ENCODE measurements at places on chromosomes 16 and 17.

- DNase-seq = no peak
Measured at GRCh38 chr17:60149691-60150582, at the start of gene CA4. Gene CA4, plus strand, starts transcription at chr17:60149973. Its CDS starts 62 bp downstream, at chr17:60150035.

DNA sequence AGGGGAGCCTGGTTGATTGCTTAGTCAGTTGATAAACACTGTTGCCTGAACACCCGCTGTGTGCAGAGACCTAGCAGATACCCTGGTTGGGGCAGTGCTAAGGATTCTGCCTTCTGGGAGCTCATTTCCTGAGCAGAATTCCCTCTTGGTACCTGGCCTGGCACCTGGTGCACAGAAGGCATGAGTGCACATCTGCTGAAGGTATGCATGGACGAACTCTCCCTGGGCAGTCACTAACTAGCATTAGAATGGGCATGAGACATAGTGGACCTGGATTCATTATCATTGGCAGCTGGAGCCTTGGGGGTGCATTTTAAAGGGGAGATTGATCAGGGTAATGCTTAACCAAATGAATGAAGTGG lies 13.1 kb downstream of the ADCY7 start:
- no peak for DNase-seq

DNA sequence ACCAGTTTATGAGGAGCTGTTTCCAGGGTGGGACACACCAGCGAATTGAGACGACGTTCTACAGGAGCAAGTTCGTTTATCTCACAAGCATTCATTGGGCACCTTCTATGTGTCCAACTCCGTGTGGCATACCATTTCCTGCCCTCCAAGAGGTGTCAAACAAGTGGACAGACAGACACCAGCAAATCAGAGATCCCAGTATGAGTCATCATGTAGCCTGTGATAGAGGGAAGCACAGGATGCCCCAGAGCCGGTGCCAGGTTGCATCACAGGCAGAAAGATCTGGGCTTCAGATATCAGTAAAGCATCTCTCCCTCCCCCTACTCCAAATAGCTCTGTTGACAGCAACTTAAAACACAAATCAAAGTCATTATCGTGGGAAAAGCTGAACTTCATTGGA lies 31.8 kb upstream of the MAF start:
- DNase-seq = no peak

DNA sequence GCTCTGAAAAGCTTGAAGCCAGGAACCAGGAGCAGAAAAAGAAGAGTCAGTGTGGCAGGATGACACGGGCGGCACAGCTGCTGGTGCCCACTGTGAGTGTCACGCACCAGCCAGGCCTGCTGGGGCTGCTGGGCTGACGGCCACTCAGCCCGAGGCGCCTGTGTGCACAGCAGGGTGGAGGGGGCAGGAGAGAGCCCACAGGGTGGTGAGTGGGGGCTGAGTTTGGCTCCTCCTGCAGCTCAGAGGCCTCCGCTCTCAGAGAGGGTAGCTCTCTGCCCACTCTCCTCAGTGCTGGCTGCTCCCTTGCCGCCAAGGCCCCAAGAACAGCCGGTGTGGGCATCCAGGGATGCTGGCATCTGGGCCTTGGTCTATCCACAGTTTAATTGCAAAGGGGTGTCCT lies 59.6 kb downstream of the GSG1L start:
- no peak for DNase-seq

GRCh38 chr16:57815987-57816745 lies 13.9 kb upstream of the KIFC3 start:
- no peak for DNase-seq

GRCh38 chr16:1333854-1334700 lies 632 bp downstream of the BAIAP3 start:
- DNase-seq = no peak

DNA sequence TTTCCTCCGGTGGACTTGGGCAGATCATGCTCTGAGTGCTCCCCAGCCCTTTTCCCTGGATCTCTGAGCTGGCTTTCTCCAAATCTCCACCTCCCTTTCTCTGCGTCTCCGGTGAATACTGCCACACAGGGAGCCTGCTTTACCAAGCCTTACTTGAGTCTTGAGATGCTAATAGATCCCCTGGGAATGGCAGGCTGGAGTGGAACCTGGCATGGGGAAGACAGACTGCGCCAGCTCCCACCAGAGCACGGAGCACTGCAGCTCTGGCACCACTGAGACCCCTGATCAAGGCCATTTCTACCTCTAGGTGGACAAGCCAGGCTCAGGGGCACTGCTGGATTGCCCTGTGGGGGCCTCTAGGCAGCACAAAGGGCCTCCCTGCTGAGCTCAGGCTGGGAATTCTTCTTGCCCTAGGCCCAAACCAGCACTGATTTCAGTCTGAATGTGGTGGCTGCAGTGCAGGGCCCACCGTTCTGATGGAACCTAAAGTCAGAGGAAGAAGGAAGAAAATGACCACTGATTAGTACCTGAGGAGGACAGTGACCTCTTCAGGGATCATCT lies 74.3 kb upstream of the CRHR1 start:
- no peak for DNase-seq

- DNase-seq = no peak
Measured at GRCh38 chr16:53922807-53923571, 219.0 kb downstream of the FTO start.

DNA sequence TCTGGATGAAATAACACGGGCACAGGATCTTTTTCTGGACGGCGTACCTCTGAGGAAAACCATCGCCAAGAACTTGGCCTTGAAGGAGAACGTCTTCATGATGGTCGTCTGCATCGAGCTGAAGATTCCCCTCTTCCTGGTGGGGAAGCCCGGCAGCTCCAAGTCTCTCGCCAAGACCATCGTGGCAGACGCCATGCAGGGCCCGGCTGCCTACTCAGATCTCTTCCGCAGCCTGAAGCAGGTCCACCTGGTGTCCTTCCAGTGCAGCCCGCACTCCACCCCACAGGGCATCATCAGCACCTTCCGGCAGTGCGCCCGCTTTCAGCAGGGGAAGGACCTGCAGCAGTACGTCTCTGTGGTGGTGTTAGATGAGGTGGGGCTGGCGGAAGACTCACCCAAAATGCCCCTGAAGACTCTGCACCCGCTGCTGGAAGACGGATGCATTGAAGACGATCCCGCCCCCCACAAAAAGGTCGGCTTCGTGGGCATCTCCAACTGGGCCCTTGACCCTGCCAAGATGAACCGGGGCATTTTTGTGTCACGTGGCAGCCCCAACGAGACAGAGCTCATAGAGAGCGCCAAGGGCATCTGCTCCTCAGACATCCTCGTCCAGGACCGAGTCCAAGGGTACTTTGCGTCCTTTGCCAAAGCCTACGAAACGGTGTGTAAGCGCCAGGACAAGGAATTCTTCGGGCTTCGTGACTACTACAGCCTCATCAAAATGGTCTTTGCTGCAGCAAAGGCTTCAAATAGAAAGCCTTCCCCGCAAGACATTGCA lies 68.3 kb upstream of the ENDOV start:
- DNase-seq = no peak

GRCh38 chr17:18921485-18921884 lies 30.5 kb upstream of the SLC5A10 start:
- no peak for DNase-seq

GRCh38 chr16:14668556-14669223 lies 25.4 kb downstream of the PLA2G10 start:
- no peak for DNase-seq

GRCh38 chr16:86044241-86044671 lies 145.3 kb downstream of the IRF8 start:
- peak; percentile 51 for DNase-seq

GRCh38 chr17:14557480-14557879 lies 256.6 kb downstream of the HS3ST3B1 start:
- DNase-seq = no peak

DNA sequence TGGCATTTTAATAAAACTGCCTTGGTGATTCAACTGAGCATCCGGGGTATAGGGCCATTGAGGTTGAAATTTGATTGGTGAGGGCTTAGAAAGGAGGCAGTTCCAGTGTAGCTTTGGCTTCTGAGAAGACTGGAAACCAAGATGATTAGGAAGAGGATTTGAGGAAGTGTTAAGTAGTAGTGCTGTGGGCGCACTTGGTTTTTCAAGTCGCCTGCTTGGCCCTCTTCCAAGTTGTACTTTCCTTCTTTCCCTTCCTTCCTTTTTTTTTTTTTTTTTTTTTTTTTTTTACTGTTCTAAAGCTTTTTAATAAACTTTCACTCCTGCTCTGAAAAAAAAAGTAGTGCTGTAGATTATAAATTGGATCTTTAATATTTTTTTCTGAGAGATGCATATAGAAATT lies 320.5 kb downstream of the UTP18 start:
- no peak for DNase-seq

DNA sequence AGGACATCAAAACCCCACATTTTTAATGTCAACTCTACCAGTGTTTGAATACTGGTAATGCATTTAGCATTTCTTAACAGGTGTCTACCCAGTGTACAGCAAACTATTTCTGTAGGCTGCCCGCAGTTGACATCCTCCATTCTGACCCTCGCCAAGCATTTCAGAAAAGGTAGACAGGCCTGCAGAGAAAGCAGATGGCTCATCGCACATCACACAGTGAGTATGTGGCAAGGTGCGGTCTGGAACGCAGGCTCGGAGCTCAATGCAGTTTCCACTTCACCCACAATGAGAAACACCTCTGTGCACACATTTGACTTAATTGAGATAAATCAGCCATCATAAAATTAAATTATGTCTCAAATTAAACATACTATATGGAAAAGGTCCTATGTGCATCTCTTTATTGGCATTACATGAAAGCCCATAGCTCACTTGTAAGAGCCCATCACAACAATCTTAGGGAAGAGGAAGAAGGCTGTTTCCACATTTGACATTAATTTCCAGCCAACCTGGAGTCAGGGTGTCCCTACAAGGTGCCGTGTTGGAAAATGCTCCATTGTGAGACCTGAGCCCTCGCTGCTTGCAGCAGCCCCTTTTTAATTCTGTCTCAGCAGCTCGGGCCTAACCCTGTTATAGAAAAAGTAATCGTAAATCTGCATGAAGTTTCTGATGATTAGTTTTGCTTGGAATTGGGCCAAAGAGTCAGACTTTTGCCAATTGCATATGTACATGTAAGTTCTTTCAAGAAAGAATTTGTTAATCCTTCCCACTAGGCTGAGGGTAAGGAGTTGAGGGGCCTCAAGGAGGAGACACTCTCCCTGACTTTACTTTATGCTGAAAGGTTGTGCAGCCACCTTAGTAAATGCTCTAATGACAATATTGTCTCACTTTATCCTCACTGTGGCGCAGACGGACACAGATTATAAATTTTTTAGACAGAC lies 378.7 kb upstream of the DYNLRB2 start:
- no peak for DNase-seq

- DNase-seq = no peak
Measured at GRCh38 chr17:2202996-2203575, 100.5 kb downstream of the SMG6 start.

- DNase-seq = no peak
Measured at GRCh38 chr17:62186841-62187240, 121.8 kb upstream of the MED13 start.

DNA sequence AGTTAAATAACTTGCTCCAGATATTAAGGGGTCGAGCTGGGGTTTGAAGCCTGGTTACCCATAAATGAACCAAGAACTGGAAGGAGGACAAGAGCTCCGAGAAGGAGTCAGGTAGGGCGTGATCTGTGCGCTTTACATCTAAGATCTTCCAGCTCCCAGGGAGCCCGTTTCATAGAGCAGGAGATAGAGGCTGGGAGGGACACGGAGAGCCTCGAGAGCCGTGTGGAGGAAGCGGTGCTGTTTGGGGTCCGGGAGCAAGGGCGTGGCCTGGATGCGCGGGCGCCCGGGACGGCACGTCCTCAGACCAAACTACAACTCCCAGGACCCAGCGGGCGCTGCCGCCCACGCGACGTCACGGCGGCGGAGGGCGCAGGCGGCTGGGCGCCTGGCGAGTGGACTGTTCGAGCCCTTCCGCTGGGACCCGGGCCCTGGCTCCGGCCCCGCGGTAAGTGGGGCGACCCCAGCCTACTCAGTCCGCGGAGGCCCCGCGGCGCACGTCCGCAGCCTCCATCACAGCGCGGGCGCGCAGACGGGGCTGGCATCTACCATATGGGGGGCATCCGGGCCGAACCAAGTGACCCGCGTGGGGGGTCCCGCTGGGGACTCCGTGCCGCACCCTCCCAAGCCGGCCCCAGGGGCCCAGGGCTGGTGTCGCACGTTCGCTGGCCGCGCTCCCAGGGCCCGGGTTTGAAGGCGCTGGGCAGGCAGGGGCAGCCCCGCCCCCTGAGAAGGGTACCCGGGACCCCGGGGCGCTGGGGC lies at the start of gene BCKDK:
BCKDK (plus strand) TSS at position 352 of the 759 bp plus-strand sequence. CDS start 838 bp downstream, outside the sequence.
- DNase-seq = peak; percentile 74

DNA sequence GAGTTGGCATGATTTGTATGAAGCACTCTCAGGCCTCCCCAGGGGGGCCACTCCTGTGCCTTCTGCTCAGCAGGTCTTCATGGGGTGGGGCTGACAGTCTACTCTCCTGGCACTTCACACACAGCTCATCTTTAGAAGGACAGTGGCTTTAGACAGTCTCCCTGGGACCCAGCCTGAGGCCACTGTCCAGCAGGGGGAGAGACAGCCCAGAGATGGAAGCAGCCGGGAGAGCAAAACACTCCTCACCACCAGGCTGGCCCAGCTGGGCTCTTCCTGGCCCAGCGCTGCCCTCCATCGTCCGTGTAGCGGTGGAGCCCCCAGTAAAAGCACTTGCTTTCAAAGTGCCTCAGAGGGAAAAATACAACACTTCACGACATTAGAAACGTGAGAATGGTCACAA lies 62.0 kb upstream of the CRHR1 start:
- DNase-seq = no peak

DNA sequence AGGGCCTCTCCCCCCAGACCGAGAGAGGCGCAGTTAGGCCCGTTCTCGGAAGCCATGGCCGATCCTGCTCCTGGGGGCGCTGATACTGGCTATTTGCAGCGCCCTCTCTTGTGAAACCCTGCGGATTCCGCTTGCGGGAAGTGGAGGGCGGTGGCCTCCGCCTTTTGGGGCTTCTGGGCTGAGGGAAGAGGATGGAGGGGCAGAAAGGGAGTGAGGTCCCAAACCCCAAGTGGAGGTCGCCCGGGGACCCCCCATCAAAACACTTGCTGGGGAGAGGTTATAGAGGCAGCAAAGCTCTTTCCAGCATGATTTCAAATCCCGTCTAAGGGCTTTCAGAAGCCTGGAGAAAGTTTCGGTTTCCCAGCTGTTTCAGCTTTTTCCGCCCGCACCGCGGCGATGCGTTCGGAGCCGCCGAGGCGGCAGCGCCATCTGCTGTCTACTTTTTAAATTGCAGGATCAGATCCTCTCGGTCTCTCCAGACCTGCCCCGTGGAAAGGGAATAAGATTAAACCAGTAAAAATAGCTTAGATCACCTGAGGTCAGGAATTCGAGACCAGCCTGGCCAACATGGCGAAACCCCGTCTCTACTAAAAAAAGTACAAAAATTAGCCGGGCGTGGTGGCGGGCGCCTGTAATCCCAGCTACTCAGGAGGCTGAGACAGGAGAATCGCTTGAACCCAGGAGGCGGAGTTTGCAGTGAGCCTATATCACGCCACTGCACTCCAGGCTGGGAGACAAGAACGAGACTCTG lies 15.8 kb downstream of the SNX20 start:
- DNase-seq = peak; percentile 78

GRCh38 chr17:7982173-7982572 lies 20.2 kb upstream of the GUCY2D start:
- no peak for DNase-seq

GRCh38 chr17:76523084-76524037 lies 14.1 kb downstream of the CYGB start:
- peak; percentile 78 for DNase-seq

All from stimulated activated CD4-positive, alpha-beta T cell treated with anti-CD3 and anti-CD28 coated beads, Interleukin-12 subunit alpha, Interleukin-12 subunit beta, amount 100 ng/mL, for 4 hours (primary cell).